Stimulated activated CD4-positive, alpha-beta T cell treated with anti-CD3 and anti-CD28 coated beads, TNF-alpha, amount 100 ng/mL, for 4 hours (primary cell): ENCODE measurements at places on chromosomes 5 and 9.

- DNase-seq, result no peak
These were observed 37.4 kb downstream of the FOXI1 start for GRCh38 chr5:170143091-170143490.

DNA sequence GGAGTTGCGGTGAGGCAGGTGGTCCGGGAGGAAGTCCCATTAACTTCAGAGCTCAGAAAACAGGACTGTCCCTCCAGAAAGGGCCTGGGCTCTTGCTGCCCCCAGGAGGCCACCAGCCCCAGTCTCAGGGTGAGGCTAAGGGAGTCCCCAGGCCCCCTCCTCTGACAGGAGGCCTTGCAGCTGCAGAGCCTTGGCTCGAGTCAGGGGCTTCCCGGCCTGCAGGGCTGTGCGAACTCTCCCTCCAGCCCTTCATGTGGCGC is 3.2 kb upstream of the STPG3 start:
- DNase-seq, result no peak

DNA sequence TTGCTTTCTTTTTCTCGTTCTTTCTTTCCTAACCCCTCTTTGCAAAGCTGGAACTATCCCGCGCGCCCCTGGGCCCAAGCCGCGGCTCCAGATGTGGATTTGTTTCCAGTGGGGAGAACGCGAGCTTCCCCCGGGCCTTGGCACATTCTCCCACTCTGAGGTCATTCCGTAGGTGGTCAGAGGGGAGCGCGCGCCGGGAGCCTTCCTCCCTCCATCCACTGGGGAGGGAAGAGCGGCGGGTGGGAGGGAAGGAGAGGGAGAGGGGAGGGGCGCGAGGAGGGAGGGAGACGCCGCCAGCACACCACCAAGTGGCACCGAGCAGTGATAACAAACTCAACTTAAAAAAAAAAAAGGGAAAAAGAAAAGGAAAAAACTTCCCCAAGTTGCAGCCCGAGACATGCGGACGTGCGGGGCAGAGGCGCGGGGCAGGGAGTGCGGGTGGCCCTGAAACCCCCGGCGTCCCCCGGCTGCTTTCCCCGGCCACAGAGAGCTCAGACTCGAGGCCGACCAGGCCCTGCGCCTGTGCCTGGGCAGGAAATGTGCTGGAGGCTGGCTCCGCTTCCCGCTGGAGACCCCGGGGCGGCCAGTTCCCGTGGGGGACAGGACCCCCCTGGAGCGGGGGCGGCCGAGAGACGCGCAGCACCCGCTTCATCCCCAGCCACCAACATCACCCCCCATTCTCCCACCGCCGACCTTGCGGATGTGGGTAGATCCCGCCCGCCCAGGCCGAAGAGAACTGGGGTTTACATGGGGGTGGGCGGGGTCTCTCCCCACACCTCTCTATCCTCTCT is 3.1 kb downstream of the IER5L start:
- no peak for DNase-seq

GRCh38 chr9:81619353-81620001 is 69.9 kb downstream of the TLE1 start:
- DNase-seq, result no peak

DNA sequence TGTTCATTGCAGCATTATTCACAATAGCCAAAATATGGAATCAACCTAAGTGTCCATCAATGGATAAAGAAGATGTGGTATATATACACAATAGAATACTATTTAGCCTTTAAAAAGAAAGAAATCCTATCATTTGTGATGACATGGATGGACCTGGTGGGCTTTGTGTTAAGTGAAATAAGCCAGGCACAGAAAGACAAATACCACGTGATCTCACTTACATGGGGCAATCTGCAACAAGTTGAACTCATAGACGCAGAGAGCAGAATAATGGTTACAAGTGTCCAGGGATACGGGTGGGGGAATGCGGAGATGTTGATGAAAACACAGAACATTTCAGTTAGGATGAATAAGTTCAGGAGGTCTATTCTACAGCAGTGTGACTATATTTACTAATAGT is 66.4 kb upstream of the ALDH1B1 start:
- no peak for DNase-seq

DNA sequence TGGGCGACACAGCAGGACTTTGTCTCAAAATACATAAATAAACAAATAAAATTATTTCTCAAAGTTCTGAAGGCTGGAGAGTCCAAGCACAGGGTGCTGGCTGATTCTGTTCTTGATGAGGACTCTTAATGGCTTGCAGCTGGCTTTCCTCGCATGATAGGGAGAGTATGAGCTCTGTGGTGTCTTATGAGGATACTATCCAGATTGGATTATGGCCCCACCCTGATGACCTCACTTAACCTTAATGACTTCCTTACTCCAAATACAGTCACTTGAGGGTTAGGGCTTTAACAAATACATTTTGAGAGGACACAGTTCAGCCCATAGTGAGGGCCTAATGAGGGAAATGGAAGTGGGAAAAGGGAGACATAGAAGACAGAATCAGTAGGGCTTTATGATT is 87.7 kb downstream of the FOCAD start:
- no peak for DNase-seq

DNA sequence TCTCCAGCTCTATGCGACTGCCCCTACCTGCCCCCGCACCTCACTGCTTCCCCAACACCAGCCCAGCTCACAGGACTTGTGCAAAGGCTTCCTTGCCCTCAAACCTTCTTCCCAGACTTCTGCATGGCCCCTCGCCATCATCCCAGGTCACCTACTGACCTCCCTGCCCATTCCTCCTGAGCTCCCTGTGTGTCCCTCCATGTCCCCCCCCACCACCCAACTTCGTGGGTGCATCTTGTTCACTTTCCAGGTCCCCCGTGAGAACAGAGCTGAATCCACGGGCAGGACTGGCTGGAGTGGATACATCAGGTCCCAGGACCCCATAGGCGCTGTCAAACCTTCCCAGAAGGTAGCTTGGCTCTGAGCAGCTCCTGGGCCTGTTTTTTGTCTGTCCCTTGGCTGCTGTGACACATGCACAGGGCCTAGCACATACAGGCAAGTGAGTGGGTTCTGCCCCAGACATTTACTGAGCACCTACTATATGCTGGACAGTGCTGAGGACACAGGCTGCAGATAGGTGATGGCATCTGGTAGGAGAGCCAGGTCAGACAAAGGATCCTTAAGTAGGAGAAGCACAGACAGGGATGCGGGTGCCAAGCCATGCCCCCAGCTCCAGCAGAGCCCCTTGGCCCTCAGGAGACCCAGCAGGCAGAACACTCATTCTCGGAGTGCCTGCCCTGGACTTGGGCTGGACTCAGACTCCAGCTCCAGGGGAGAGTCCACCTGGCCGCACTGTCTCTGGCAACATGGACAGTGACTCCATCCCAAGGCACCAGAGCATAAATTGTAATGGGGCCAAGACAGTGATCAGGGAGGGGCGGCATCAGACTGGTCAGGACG is 15.0 kb downstream of the NINJ1 start:
- DNase-seq, result no peak

- no peak for DNase-seq
These were observed 7.0 kb downstream of the NR3C1 start for GRCh38 chr5:143396353-143396940.

DNA sequence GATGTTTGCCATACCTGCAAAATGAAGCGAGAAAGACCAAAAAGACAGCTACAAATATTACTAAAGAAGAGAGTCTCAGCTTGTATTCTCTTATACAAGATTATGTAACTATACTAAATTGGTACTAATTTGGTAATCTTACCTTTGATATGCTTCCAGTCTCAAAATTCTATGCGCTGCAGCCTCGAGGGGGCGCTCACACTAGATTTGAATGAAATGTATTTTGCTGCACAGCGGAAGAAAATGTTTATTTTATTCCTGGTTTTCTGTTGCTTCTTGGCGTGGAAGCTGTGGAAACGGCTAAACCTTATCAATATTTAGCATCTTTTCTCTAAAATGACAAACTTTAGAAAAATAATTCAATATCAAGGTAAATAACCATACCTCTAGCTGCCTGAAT is 267.0 kb upstream of the NUDT12 start:
- no peak for DNase-seq

GRCh38 chr9:119963258-119963797 is 594.1 kb upstream of the BRINP1 start:
- DNase-seq, result no peak

GRCh38 chr5:154303133-154303532 is 112.6 kb downstream of the GALNT10 start:
- DNase-seq, result no peak
